ENCODE measurements at places on chromosomes 16 and 17. TPM values are rescaled to one million over a fixed set of nuclear protein-coding genes. Genes with fewer than 3 reads are reported as not detected.

The TMEM114 gene
- not detected for total RNA-seq

The CDH8 gene
- 2.5 TPM for total RNA-seq

The EXOSC6 gene
- 22.9 TPM for total RNA-seq

The HBA2 gene
- total RNA-seq = 3.0 TPM

The SGCA gene
- 0.37 TPM for total RNA-seq

GRCh38 chr17:27457731-27458523, 1.7 kb downstream of the KSR1 start:
- peaks cover 17% of the 10 kb centered on the region for H3K4me1 ChIP-seq
- no peak for DNase-seq
- no peaks in the 10 kb centered on the region for H3K36me3 ChIP-seq
- no peaks in the 10 kb centered on the region for H3K27me3 ChIP-seq
- H3K4me3 ChIP-seq = peak overlapping the region; percentile 71

GRCh38 chr16:63943566-63943965, 1178.3 kb downstream of the CDH11 start:
- no peak overlapping the region for H3K4me3 ChIP-seq
- no peak overlapping the region for H3K27ac ChIP-seq
- no peaks in the 10 kb centered on the region for H3K4me1 ChIP-seq
- H3K36me3 ChIP-seq = no peaks in the 10 kb centered on the region
- no peak for DNase-seq
- no peaks in the 10 kb centered on the region for H3K27me3 ChIP-seq

DNA sequence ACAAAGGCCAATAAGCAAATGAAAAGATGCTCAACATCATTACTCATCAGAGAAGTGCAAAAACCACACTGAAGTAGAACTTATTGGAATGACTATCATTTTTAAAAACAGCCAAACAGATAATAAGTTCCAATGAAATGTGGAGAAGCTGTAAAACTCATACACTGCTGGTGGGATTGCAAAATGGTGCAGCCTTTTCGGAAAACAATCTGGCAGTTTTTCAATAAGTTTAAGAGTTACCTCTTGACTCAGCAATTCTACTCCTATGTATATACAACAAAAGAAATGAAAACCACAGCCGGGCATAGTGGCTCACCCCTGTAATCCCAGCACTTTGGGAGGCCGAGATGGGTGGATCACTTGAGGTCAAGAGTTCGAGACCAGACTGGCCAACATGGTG, 49.3 kb downstream of the AKAP10 start:
- H3K4me1 ChIP-seq = no peaks in the 10 kb centered on the region
- H3K27ac ChIP-seq = no peak overlapping the region
- no peak overlapping the region for H3K4me3 ChIP-seq
- no peak for DNase-seq
- peaks cover 38% of the 10 kb centered on the region for H3K36me3 ChIP-seq

DNA sequence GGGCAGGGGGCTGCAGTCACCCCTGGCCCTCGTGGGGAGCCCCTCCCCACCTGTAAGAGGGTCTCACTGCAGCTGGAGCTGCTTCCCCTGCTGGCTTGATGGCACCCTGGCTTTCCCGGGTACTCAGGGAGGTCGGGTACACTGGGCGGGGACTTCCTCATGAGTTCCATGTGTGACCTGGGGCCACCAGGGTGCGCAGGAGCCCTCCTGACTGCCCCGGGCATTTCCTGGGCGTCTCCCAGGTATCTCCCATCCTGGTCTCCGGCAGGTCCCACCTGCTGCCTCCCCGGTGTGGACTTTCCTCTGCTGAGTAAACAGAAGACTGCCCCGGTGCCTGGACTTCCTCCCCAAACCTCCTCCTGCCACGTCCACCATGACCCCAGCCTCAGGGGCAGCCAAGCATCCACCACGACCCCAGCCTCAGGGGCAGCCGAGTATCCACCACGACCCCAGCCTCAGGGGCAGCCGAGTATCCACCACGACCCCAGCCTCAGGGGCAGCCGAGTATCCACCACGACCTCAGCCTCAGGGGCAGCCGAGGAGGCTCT, 40.9 kb downstream of the CBFA2T3 start:
- DNase-seq = no peak
- no peaks in the 10 kb centered on the region for H3K36me3 ChIP-seq
- peaks cover 3% of the 10 kb centered on the region for H3K4me1 ChIP-seq
- H3K4me3 ChIP-seq = no peak overlapping the region
- no peaks in the 10 kb centered on the region for H3K27me3 ChIP-seq

DNA sequence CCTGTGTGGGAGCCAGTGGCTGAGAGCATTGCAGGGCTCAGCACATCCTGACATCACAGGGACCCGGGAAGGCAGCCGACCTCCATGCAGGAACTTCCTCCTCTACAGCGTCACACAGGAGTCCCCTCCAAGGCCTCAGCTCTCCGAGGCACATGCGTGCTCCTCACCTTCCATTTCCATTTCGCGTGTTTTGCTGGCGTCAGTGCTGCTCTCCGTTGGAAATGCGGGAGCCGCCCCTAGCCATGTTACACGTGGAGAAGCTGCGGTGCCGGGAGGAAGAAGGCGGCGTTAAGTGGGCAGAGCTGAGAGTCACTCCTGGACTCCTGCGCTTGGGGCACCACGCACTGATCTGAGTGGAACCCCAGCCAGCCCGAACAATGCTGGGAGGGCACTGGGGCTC, 25.2 kb upstream of the CRISPLD2 start:
- no peaks in the 10 kb centered on the region for H3K27me3 ChIP-seq
- no peaks in the 10 kb centered on the region for H3K36me3 ChIP-seq
- no peak overlapping the region for H3K4me3 ChIP-seq
- no peak for DNase-seq
- no peak overlapping the region for H3K27ac ChIP-seq
- peaks cover 3% of the 10 kb centered on the region for H3K4me1 ChIP-seq

DNA sequence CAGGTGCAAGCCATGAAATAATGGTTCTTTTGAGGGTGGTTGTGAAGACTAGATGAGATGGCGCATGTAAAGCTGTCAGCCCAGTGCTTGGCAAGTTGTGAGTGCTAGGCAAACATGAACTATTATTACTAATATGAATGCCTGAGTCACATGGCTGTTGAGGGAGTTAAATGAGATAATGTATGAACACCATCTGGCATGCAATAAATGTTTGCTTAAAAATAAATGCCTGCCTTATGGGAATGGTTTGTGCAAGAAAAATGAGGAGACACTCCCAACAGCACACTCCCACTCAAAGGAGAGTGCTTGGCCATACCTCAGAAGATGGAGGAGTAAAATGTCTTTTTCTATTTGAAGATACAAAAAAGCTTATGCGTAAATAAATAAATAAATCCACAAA, 3.6 kb downstream of the MAPK3 start:
- DNase-seq = no peak
- no peak overlapping the region for H3K4me3 ChIP-seq
- peaks cover 28% of the 10 kb centered on the region for H3K4me1 ChIP-seq
- no peaks in the 10 kb centered on the region for H3K36me3 ChIP-seq

DNA sequence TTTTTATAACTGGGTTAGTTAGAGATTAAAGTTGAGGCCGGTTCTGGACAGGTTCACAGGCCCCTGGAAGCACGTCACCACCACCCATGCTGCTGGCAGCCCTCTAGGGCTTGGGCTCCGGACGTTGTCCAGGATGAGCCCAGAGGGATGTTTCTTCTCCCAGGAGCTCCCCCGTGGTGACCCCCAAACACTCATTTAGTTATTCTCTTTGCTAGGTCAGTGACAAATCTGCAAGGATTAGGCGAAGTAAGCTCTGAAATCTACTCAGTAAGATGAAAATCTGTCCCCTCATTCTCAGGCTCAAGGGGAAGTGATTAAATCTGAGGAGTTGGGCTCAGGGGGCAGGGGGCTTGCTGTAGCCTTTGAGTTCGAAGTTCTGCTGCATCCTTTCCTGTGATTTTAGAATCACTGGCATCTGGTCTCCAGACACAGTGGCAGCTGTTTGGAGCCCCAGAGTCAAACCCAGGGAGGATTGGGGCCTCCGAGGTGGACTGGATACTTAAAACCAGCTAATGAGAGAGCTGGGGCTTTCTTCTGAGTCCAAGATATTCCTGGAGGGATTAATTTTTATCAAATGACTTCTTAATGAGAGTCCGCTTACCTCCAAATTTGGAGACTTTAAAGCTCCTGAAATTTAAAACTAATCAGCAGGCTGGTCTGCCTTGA, 49.2 kb upstream of the HS3ST2 start:
- no peak for DNase-seq
- H3K4me1 ChIP-seq = no peaks in the 10 kb centered on the region
- peaks cover 10% of the 10 kb centered on the region for H3K27me3 ChIP-seq
- no peak overlapping the region for H3K27ac ChIP-seq
- H3K4me3 ChIP-seq = no peak overlapping the region

Measured in HCT116 (cell line).